SHP77 (cell line): ENCODE measurements at places on chromosomes 11 and 22.

DNA sequence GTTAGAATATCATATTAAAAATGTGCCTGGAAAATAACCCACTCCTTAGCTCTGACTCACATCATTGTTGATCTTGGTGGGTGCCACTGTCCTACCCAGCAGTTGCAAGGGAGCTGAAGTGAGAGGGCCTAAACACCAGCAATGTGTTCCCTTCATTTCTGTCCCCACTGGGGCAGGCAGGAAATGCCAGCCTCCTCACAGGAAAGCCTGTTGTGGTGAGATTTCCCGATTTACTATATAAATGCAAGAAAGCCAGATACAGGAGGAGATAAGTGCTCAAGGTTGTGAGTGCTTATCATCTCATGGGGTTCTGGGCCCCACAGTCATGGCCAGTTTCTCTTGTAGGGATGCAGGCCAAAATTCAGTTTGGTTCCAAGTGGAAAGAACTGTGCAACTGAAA lies 15.8 kb upstream of the FLI1 start:
- no peak for DNase-seq

- no peak for DNase-seq
These were observed 61.0 kb downstream of the ISX start for GRCh38 chr22:35126993-35127392.

- DNase-seq: no peak
These were observed 6.1 kb upstream of the SSTR3 start for GRCh38 chr22:37218399-37218770.

GRCh38 chr11:134558916-134559601 lies 147.0 kb upstream of the B3GAT1 start:
- no peak for DNase-seq

- DNase-seq: no peak
These were observed 875.2 kb downstream of the BRD1 start for GRCh38 chr22:48952256-48953102.

- no peak for DNase-seq
These were observed 4.1 kb downstream of the BEST1 start for GRCh38 chr11:61954106-61954850.

- DNase-seq: no peak
These were observed 21.4 kb upstream of the RCN1 start for GRCh38 chr11:32069361-32070058.

DNA sequence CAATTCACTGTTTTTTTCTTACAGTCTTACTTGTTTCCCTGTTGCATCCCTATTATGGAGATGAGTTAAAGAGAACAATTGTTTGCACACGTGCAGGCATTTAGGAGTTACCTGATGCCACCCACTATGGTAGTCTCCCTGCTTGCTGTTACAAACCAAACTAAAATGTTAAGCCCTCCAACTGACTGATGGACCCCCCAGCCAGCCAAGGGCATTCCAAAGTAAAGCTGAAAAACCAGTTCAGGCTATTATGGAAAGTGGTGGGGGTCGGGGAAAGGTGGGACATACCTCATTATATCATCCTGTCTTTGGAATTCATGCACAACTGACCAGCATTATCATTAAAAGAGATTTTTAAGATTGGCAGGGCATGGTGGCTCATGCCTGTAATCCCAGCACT lies 47.0 kb upstream of the GNAZ start:
- DNase-seq: no peak

- DNase-seq: no peak
These were observed 86.7 kb downstream of the TBC1D22A start for GRCh38 chr22:46849101-46849500.

GRCh38 chr22:22714600-22715335 lies 70.4 kb downstream of the GGTLC2 start:
- no peak for DNase-seq

DNA sequence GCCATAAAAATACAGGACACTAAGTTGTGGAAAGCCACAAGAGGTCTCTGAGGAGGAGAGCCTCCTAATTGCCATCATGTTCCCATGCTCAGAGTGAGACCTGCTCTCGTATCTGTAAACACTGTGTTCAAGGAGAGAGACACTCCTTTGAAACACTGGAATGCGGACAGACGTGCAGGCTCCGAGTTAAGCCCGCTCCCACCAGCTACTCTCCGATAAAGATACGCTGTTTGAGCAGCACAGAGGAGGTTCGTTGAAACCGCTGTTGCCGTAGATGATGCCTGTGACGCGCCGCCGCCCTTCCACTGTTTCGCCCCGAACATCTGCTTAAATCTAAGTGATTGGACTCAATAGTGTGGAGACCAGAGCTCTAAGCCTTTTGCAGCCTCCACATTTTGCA lies 25.1 kb downstream of the NUP50 start:
- no peak for DNase-seq

DNA sequence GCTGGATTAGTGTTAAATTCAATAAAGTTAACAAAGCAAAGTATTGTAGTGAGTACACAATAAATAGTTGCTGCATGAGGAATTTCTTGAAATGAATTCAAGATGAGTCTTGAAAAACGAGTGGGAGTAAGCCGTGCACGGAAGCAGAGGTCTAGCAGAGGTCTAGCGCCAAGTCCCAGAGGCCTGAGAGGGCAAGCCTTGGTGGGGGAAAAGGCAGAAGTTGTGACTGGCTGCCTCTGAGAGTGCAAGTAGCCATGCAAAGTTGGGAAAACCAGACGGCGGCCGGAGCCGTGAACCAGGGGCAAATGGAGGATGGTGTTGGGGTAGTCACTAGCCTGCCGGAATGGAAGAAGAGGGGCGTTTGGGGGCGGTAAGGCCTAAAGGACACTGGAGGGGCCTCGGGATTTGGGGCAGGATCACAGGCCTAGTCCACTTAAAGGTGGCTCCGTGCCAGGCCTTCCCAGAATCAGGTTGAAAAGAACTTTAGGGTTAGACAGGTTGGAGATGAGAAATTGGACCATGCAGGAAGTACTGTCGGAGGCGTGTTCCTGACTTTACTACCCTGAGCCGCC lies 379 bp upstream of the SLC3A2 start:
- DNase-seq: no peak

DNA sequence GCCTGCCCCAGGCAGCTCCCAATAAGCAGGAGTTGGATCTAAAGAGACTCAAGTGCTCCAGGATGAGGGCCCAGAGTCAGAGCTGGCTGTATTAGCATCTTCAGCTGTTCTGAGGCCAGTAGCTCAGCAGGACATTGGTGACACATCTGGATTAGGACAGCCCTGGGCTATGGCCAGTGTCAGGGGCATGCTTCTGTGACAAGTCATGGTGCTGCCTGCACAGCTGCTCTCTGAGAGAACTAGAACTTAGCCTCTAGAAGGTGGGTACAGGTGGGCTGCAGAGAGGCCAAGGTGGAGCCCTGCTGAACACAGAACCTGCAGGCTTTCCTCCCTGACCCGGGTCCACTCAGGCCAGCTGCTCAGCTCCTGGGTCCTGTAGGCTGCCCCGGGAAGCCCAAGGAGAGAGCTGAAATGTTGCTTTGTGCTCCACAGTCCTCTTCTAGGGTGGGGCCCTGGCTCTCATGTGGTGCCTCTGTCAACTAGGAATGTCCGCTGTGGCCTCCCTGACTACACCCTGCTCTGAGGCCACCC lies 426.9 kb downstream of the SOX6 start:
- DNase-seq: no peak

GRCh38 chr22:23889620-23890019 lies 4.6 kb upstream of the MIF start:
- no peak for DNase-seq

DNA sequence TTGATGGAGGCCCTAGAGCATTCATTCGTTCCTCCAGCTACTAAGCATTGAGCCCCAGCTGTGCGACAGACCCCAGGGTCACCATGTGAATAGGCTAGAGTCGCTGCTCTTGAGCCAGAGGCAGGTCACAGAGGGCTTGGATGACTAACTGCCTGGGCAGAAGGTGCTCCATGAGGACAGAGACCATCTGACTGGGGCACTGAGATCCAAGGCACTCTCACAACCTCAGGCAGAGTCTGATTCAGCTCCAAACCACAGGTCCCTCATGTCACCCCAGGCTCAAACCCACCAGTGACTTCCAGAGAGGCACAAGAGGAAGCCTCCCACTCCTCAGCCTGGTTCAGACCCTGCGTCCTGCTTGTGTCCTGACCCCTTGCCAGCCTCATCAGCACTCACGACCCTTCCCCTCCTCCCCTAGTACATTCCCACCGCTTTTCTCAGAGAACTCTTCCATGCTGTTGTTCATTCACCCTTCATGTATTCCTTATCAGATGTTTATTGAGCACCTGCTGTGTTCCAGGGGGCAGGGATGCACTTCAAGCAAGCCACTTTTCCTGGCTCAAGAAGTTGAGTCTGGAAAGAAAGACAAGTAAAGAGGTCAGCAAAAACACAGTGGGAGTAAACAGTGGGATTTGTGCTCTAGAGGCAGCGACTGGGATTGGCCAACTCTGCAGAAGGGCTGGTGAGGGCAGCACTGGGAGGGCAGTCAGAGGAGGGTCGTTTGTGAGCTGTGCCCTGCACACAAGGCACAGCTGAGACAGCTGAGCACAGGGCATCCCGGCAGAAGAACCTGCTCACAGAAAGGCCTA lies 9.3 kb downstream of the OAF start:
- no peak for DNase-seq

- DNase-seq: no peak
These were observed 49.8 kb downstream of the SGSM1 start for GRCh38 chr22:24855794-24856193.

GRCh38 chr22:46076651-46077339 lies 73.5 kb upstream of the PPARA start:
- DNase-seq: peak; percentile 52

DNA sequence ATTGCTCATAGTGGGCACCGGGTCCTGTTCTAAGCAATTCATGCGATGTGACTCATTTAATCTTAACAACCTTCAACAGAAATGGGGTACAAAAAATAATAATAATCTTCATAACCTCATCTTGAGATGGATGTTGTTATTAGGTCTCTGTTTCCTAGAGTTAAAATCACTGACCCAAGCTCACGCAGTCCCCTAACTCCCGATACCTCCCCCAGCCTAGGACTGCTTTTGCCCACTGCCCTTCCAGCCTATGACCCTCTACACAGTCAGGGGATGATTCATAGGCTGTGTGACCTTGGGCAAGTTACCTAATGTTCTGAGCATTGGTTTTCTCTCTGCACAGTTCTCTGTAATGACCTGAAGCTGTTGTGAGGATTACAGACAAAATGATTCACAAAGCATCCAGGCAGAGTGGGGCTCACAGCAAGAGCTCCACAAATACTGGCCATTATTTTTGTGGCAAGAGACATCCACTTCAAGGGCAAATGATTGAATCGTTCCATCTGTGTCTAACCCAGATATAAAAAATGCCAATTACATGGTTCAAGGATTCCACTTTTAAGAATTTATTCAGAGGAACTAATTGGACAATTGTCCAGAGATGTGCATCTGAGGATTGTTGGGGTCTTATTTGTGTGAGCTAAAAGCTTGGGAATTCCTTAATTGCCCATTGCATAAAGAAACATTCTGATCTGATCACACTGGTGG lies 20.0 kb downstream of the MTFP1 start:
- no peak for DNase-seq

DNA sequence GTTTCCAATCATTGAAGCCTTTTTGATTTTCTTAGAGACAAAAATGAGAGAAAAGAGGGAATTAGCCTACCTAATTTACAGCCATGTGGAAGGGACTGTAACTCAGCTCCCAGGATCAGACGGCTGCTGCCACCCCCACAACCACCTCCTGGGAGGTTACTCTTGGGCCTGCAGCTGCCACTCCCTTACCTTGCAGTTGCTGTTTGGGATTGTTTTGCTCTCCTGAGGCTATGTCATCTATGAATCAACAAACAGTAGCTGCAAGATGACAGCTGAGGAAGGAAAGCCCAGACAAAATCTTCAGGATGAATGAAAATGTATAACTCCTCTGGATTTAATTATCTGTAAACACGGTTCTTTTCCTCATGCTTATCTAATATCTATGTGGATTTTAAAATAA lies 28.0 kb upstream of the ZC3H12C start:
- DNase-seq: no peak

- DNase-seq: peak; percentile 60
These were observed 4.8 kb upstream of the POU2F3 start for GRCh38 chr11:120235024-120235628.

DNA sequence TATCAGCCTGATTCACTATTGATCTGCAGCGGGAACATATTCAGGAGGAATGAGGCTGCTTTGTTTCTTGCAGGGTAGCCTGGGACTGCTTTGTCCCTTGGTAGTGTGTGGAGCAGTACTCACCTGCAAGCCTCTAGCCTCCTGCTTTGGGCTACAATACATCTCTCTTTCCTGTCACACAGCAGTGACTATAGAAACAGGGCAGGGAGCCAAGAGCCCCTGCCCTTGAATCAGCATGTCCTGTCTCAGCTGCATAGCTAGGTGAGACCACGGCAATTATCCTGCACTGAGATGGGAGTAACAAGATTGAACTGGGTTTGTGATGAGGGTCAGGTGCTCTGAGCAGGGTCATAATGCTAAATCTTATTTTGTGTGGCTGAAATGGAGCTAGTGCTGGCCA lies 191.9 kb downstream of the NELL1 start:
- DNase-seq: peak; percentile 47

DNA sequence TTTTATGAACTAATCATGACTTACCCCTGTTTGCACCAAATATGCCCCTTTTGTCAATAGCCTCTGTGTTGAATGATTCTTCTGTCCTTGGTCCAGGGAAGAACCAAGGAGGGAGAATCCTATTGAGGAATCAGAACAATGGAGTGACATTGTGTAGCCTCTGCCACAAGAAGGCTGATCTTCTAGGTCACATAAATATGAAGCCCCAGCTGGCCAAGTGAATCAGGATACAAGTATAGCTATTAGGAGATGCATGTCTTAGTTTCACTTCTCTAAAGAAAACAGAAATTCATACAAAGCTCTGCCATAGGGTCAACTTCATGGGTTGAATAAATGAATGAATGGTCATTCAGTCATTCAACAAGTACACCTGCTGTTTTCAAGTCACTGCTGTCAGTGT lies 118.2 kb upstream of the BLID start:
- DNase-seq: no peak

DNA sequence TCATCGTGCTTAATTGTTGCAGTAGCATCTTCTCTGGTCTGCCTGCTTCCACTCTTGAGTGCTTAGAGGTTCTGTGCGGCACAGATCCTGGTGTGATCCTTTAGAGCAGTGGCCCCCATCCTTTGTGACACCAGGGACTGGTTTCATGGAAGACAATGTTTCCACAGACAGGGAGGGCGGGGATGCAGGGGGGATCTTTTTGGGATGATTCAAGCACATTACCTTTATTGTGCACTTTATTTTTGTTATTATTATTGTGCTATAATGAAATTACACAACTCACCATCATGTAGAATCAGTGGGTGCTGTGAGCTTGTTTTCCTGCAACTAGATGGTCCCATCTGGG lies 76.8 kb upstream of the SHANK2 start:
- DNase-seq: no peak
